ENCODE measurements at places on chromosomes 4 and X.

- no peak for DNase-seq
Measured at GRCh38 chr4:173910891-173911290, 372.6 kb downstream of the FBXO8 start.

GRCh38 chrX:12951595-12951975 is 23.3 kb upstream of the TMSB4X start:
- no peak for DNase-seq

GRCh38 chrX:88604433-88605221 is 142.4 kb upstream of the CPXCR1 start:
- DNase-seq: no peak

- peak; percentile 83 for DNase-seq
Measured at GRCh38 chr4:41505161-41505661, 32.7 kb upstream of the LIMCH1 start.

GRCh38 chr4:6019316-6020263 is 1.4 kb upstream of the C4orf50 start:
- DNase-seq: peak; percentile 35

DNA sequence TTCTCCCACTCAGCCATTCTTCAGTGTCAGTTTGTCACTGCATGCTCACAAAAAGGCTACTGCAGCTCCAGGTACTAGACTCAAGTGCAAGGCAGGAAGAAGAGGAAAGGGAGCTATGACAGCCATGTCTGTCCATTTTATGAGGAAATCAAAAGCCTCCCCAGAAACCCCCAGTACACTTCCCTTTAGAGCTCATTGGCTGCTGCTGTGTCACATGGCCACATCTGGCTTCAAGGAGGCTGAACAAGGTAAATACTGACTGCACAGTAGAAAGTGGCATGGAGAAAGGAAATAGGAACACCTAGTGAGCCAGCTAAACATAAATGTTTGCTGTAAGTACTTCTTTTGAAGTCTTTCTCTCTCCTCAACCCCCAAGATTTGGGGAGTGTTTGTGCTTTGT is 67.2 kb upstream of the FRAS1 start:
- DNase-seq: no peak

DNA sequence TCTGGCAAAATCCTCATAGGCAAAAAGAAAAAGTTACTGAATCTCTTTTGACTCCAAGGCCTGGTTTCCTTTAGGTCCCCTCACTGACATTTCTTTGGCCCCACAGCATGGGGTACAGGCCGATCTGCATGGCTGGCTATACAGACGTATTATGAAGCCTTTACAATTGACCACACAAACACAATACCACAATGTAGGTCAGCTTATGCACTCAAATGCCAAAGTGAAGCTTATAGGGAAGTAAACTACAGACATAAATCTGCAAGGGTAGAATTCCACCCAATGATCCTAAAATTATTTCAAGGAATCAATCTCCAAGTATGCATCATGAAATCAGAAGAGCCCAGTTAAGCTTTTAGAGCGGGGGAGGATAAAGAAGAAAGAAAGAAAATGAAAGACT is 20.7 kb downstream of the STX18 start:
- DNase-seq: no peak

DNA sequence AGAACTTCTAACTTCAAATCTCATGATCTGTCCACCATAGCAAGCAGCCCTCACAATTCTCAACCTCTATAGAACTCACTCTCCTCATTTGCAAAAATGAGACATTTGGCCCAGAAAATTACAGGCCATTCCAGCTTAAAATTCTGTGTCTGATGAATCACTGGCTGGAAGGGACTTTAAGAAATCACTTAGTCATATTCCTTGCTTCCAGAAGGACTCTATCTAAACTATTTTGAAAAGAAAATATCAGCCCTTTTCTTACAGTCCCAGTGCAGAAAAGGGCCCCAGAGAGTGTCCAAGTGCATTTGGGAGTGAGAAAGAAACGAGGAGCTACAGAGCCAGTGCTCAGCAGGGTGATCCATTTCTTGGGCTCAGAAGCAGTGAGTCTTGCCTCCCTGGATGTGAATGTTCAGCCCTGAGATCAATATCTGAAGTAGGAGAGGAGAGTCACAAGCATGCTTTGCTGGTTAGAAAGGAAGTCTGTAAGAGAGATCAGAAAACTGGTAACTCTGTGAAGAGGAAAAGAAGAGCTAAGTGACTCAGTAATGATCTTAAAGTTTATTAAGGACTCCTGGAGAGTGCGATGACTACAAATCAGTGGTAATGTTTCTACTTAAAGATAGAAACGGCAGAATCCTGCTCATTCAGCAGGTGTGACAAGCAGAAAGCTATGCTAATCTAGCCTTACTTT is 139.8 kb downstream of the PALLD start:
- DNase-seq: no peak

- DNase-seq: no peak
Measured at GRCh38 chr4:77777135-77777807, 41.9 kb downstream of the CNOT6L start.

GRCh38 chrX:17964871-17965270 is 103.8 kb upstream of the RAI2 start:
- DNase-seq: no peak

GRCh38 chrX:13448941-13449340 is 120.5 kb upstream of the EGFL6 start:
- DNase-seq: no peak

DNA sequence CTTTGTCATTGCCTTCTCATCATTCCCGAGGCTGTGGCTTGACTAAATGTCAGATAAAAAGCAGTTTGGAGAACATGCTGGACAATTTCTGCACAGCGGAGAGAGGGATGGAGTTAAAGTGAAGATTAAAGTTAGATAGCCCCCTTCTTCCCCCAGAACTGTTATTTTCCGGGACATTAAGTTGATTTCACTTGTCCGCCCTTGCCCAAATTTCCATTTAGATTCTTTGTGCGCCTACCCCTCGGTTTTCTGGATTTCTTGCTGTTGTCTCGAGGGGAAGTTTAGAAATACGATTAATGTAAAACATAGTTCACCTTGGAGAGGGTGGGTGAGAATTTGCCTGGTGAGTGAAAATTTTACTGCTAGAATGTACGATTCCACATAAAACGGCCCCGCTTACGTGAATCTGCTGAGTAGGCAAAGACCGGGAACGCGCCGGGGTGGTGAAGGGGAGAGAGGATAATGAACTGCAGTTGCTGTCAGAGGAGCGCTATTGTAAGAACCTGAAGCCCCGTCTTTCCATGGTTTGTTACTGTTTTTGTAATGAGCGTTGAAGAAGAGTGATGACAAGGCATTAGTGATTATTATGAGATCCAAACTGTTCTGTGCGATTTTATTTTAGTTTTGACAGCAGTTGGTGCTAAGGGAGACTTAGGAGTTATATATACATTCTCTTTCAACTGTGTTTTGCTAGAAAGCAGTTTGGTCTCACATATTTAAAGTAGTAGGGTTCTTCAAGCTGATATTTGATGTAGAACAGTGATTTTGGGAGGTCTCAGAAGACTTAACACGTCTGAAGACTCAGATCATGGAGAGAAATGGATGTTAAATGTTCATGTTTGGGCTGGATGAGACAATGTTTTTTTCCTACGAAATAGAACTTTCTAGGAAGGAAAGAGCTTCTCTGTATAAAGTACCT is 73.0 kb downstream of the AFF1 start:
- peak; percentile 21 for DNase-seq

DNA sequence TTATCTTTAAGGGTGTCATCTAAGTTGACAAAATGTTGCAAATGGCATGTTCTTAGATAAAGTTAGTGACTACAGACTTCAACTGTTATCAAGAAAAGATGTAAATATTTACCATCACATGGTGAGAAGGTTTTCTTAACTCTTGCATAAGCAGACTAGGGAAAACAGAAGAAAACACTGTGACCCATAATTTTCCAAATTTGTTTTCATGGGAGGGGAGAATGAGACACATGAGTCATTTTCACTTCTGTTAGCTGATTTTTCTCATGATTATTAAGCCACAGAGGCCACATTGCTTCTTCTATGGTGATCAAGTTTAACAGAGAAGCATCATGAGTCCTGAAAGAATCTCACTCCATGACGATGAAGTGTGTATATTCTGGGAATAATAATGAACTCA is 30.2 kb upstream of the SYTL5 start:
- no peak for DNase-seq

- DNase-seq: no peak
Measured at GRCh38 chr4:106522839-106523238, 154.3 kb upstream of the GIMD1 start.

DNA sequence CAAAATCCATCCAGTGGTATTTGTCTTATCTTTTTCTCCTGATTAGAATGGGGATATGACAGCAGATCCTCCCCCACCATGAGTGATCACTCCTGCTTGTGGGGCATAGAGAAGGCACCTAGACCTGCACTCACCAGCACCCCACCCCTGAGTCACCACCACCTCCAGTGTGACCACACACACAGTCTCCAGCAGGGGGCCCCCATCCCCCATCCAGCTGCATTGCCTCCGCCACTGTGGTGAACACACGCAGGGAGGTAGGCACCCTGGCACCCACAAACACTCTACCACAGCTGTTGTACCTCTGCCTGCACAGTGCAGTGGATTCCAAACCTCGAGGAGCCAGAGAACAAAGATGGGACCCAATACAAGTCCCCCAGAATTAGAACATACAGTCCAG is 9.0 kb upstream of the MAGEA8 start:
- DNase-seq: no peak

DNA sequence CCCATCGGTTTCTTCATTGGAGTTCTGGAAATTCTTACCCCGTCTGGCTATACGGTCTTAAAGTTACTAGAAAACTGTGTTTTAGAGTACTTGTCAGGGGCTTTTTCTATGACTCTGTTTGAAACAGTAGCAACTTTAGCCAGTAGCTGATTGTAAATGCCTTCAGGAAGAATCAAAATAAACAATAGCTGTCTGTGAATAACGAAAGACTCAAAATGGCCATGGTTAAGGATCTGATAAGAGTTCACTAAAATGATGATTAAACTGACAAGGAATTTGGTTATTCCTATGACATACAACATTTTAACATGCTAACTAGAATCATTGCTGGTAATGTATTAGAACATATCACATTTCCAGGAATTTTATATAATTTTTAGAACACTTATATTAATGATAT is 191.0 kb downstream of the EVC2 start:
- DNase-seq: no peak

DNA sequence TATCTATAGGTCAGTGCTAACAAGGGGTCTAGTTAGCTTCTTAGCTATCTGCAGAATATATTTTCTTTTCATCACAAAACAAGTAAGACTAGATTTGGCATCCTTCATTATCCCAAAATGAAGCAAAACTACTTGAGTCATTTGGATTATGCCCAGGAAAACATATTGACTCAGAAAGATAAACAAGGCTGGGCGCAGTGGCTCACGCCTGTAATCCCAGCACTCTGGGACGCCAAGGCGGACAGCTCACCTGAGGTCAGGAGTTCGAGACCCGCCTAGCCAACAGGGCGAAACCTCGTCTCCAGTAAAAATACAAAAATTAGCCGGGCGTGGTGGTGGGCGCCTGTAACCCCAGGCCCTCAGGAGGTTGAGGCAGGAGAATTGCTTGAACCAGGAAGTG is 18.0 kb upstream of the MND1 start:
- no peak for DNase-seq

GRCh38 chr4:109494563-109494962 is 60.9 kb downstream of the SEC24B start:
- DNase-seq: no peak

- no peak for DNase-seq
Measured at GRCh38 chr4:168208957-168209614, 109.5 kb downstream of the DDX60 start.

- no peak for DNase-seq
Measured at GRCh38 chrX:49704691-49705404, 9.1 kb upstream of the PAGE1 start.

DNA sequence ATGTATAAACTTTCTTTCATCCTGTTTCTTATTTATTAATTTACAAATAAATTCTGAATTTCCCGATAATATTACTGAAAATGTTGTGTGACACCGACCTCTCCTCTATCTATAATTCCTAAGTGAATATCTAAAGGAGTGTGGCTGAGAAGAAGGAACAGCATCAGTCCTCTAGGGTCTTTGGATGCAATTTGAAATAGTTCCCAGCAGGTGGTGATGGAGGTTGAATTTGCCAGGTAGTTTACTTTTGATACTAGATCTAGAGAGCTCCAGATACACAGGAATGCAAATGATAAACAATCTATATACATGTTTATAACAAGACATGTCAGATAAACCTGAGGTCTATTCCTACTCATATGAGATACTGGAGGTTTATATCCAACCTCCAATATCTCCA is 305.4 kb downstream of the PCDH18 start:
- DNase-seq: peak; percentile 8

DNA sequence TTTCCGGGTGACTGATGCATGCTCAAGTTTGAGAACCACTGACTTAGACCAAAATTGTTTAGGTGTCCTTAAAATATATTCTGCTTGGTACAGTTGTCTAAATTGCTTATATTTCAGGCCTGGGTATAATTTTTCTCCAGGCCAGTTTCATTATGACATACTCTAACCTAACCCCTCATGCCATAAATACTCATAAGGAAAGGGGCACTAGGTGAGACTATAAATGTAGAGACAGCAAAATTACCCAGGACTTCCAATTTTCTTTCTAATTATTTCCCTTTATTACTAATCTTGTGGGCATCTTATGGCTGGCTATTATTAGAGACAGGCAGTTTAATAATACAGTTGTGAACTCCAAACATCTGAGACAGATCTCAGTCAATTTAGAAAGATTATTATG is 150.2 kb downstream of the RRAGB start:
- no peak for DNase-seq

DNA sequence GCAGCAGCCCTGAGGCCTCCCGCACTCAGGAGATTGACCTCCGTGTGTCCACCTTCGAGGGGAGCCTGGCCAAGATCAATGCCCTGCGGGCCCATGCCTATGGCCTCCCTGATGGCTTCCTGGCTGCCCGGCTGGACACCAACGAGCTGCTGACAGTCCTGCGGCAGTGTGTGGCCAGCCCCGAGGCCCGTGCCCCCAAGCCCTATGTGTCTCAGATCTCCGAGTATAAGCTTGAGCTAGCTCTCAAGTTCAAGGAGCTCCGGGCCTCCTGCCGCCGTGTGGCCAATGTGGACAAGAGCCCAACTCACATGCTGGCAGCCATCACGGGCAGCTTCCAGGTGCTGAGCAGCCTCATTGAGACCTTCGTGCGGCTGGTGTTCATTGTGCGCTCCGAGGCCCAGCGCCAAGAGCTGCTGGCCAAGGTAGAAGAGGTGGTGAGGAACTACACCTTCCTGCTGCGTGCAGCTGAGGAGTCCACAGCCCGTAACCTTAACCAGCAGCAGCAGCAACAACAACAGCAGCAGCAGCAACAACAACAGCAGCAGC is 25.5 kb upstream of the PRPS1 start:
- no peak for DNase-seq

GRCh38 chr4:122845066-122845465 is 18.4 kb downstream of the FGF2 start:
- DNase-seq: no peak

All from NCI-H1694 treated with DMSO at 0.1 percent for 48 hours (cell line).